Esophagus mucosa (tissue), 1 donor: ENCODE measurements at places on chromosomes 7 and 10. TPM values are rescaled to one million over a fixed set of nuclear protein-coding genes. Genes with fewer than 3 reads are reported as not detected.

DNA sequence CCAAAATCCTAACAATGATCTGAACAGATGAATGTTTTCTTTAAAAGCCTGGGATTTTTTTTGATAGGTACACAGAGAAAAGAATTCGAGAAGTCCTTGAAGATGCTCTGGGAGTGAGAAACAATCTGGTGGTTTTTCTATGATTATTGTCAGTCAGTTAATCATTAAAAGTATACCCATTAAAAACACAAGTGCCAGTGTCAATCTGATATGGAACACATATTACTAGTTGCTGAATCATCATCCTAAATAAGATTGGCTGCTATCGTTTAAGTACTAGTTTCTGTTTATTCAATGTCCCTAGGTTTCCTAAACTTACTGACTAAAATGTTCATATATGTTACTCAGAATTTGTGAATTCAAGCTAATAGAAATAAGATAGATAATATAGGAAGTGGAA lies 16.1 kb downstream of the COL28A1 start:
- ATAC-seq: no peak

- no peak for ATAC-seq
Observed at GRCh38 chr10:111648046-111648445, 535.5 kb downstream of the GPAM start.

DNA sequence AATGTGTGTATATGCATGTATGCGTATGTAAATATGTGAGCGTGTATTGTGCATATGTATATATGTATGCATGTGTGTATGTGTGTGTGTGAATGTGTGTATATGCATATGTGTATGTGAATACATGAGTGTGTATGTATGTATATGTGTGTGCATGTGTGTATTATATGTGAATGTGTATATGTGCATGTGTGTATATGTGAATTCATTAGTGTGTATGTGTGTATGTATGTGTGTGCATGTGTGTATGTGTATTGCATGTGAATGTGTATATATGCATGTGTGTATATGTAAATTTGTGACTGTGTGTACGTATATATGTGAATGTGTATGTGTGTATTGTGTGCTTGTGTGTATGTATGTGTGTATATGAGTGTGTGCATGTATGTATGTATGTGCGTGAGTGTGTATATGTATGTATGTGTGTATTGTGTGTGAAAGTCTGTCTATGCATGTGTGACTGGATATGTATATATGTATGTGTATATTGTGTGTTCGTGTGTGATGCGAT lies 455.9 kb downstream of the TYW1 start:
- ATAC-seq: no peak

CHRM2 gene
- not detected for total RNA-seq

DNA sequence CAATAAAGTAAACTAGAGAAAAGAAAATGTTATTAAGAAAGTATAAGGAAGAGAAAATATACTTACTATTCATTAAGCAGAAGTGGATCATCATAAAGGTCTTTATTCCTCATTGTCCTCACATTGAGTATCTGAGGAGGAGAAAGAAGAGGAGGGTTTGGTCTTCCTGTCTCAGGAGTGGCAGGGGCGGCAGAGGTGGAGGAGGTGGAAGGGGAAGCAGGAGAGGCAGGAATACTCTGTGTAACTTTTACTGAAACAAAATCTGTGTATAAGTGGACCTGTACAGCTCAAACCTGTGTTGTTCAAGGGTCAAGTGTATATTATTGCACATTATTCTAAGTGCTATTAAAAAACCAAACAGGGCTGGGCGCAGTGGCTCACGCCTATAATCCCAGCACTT lies 34.2 kb upstream of the EPC1 start:
- no peak for ATAC-seq

TSPAN13 gene
- 12.7 TPM for total RNA-seq

DNA sequence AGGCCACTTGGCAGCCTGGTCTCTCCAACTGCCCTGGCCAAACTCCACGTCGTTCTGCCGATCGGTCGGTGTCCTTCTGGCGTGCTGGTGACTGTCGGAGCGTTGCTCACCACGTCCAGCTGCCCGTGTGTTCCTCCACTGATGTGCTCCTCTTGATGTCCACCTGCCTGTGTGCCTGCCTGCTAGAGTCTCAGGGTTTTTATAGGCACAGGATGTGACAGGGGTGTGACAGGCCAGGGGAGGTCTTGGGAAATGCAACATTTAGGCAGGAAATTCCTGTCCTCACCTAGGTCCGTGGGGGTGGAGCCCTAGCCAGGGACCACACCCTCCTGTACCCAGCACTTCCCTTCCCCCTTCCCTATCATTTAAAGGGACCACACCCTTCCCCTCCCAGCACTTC lies 25.2 kb upstream of the CFAP46 start:
- peak; percentile 32 for ATAC-seq

DNA sequence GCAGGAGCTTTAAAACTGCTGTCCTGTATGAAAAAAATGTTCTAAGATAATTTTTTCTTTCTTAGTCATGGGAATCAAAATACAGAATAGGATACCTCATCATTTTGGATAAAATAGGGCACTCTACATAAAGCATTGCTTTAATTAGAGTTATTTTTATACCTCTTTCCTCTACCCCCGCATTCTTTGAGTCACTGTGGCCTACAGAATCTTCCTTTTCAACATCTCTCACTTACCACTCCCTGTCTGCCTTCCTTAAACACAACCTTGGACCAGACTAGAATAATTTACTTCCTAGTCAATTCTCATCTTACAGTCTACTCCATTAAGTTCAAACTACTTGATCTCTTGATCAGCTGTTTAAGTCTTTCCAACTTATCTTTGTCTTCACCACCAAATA lies 462.3 kb downstream of the PHTF2 start:
- no peak for ATAC-seq

GRCh38 chr7:99180067-99180650 lies 27.8 kb downstream of the KPNA7 start:
- no peak for ATAC-seq
